ENCODE measurements at places on chromosomes 3 and 15. TPM values are rescaled to one million over a fixed set of nuclear protein-coding genes. Genes with fewer than 3 reads are reported as not detected.

The TRIM69 gene
- total RNA-seq = 21.3 TPM

The FSTL1 gene
- total RNA-seq = 304 TPM

The VWA5B2 gene
- total RNA-seq = 1.7 TPM

The ALDH1L1 gene
- total RNA-seq = 9.0 TPM
